ENCODE measurements at places on chromosomes 2 and 18.

GRCh38 chr2:131588152-131588873, 60.6 kb downstream of the CCDC74A start:
- no peak for DNase-seq

- DNase-seq, result no peak
Measured at GRCh38 chr2:230774348-230774951, 61.8 kb downstream of the CAB39 start.

- DNase-seq, result no peak
Measured at GRCh38 chr2:190695739-190696138, 46.9 kb downstream of the NAB1 start.

- peak; percentile 88 for DNase-seq
Measured at GRCh38 chr2:143110758-143111428, 18.3 kb upstream of the ARHGAP15 start.

DNA sequence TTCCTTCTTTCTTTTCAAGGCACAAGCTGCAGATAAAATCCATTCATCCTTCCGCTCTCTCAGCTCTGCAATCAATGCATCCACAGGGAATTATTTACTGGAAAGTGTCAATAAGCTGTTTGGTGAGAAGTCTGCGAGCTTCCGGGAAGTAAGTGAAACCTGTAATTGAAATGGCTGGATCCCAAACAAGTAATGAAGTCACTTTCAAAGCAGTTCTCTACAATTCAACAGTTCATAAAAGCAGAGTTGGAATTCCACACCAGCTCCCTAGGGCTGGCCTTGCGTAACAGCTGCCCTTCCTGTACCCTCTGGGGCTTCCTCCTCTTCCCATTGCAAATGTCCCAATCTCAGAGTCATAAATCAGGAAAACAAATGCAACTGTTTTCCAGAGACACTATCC, 9.6 kb downstream of the SERPINB2 start:
- no peak for DNase-seq

Data from eye (tissue), 1 donor.